Activated CD8-positive, alpha-beta T cell treated with anti-CD3 and anti-CD28 coated beads, Interleukin-2, amount 10 ng/mL, durations not matched to agents 7 days and 5 days (primary cell): ENCODE measurements at places on chromosomes 16 and 17. TPM values are rescaled to one million over a fixed set of nuclear protein-coding genes. Genes with fewer than 3 reads are reported as not detected.
A peak's percentile ranks its signal among the peaks of the same experiment; 100 is the strongest.

GRCh38 chr16:29146266-29146665 lies 161.4 kb downstream of the LAT start:
- DNase-seq, result no peak

Gene SLC16A11
- 0.39 TPM for total RNA-seq

Gene NBR1
- 40.9 TPM for total RNA-seq

Gene SDR42E2
- total RNA-seq, result not detected

GRCh38 chr17:82619641-82620040 lies 28.6 kb downstream of the WDR45B start:
- DNase-seq, result no peak

DNA sequence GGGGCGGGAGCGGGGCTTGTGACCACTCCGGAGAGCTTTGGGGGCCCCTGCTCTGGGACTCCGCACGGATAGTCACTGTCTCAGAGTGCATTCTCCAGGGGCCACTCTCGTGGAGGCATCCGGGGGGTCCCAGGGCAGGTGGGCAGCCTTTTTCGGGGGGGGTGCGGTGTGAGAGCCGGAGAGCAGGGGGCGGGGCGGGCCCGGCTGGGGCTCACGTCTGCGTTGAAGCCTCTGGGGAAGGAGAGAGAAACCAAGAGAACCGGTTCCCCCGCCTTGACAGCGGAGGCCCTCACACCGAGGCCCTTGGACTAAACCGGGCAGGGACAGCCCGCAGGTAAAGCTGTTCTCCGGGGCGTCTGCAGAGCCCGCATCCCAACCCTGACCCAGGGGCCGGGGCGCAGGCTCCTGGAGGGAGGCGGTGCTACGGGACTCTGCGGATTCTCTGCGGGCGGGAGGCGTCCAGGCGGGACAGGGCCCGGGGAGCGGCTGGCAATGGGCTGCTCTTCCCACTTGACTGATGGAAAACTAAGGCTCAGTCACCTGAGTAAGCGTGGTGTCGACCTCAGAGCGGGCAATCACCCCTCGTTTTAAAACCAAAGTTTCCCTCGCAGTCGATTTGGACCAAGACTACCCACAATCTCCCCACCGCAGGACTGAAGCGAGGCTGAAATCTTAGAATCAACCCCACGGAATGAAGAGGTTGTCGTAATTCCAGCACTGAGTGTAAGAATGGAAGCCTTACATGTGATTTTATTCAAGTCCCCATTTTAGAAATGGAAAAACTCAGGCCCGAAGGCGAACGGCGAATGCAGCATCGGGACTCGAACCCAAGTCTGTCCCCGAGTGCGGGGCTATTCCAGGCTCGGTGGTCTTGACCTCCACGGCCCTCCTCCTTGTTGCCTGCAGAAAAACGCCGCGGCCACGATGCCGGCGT lies 49.6 kb upstream of the AMZ2 start:
- DNase-seq, result peak; percentile 28

Gene MEFV
- total RNA-seq, result 0.21 TPM
